Activated T-helper 1 cell treated with anti-CD3 and anti-CD28 coated beads, Interleukin-12 subunit alpha, Interleukin-12 subunit beta, Interleukin-2, Interleukin-4 antibody, amounts not matched to agents 30 ng/mL and 10 ng/mL and 1 ng/mL, durations not matched to agents 14 hours and 24 hours and 36 hours (primary cell): ENCODE measurements at places on chromosomes 11 and 22. TPM values are rescaled to one million over a fixed set of nuclear protein-coding genes. Genes with fewer than 3 reads are reported as not detected.

DNA sequence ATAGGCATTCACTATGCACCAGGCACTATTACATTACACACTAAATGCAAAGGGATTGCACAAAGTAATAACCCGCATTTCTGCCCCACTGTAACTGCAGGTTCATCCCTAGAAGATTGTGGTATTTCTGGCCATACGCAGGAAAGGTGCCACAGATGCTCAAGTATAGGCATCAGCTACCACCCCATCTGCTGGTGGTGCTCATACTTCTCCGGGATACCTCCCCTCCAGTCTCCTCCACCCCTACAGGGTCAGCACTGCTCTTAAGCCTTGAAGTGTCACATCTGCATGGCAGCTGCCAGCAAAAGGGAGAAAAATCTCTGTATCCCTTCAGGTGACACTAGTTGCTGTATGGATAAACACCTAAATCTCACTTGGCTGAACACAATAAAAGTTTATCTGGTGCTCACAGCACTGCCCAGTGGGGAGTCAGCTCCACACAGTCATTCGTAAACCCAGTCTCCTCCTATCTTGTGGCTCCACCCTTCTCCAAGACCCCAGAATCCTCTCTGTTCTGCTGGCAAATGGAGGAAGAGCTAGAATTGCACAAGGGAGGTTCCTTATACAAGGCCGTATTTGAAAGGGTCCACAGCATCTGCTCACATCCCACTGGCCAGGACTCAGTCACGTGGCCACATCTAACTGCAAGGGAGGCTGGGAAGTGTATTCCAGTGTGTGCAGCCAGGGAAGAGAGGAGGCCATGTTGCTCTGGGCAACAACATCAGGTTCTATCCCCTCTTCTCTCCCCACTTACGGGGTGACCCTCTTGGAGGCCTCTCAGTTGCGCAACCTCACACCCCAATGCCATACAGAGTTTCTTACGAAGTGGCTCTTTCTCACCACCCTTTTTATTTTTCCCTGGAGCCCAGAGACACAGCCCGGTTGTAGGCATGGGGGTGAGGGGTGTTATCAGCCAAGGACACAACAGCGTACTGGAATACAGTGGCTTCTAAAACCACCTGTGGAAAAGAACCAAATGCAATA is 114.7 kb downstream of the BUD13 start:
- no peaks in the 10 kb centered on the region for H3K4me1 ChIP-seq
- H3K4me3 ChIP-seq, result no peak overlapping the region

Gene CPT1A
- total RNA-seq, result 22.0 and 22.6 TPM in 2 replicates

DNA sequence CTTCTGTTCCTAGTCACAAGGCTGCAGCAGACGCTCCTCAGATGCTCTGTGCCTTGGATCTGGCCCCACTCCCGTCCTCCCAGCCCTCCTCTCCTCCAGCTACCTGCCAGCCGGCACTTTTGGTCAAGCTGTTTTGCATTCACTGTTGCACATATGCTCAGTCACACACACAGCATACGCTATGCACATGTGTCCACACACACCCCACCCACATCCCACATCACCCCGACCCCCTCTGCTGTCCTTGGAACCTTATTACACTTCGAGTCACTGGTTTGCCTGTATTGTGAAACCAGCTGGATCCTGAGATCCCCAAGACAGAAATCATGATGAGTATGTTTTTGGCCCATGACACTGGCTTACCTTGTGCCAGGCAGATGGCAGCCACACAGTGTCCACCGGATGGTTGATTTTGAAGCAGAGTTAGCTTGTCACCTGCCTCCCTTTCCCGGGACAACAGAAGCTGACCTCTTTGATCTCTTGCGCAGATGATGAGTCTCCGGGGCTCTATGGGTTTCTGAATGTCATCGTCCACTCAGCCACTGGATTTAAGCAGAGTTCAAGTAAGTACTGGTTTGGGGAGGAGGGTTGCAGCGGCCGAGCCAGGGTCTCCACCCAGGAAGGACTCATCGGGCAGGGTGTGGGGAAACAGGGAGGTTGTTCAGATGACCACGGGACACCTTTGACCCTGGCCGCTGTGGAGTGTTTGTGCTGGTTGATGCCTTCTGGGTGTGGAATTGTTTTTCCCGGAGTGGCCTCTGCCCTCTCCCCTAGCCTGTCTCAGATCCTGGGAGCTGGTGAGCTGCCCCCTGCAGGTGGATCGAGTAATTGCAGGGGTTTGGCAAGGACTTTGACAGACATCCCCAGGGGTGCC is 109.8 kb downstream of the BCR start:
- H3K4me1 ChIP-seq, result no peaks in the 10 kb centered on the region
- H3K27me3 ChIP-seq, result no peaks in the 10 kb centered on the region
- no peak overlapping the region for H3K4me3 ChIP-seq
- peak; percentile 34 for DNase-seq
- H3K27ac ChIP-seq, result no peak overlapping the region

- H3K4me1 ChIP-seq, result peaks cover 47% of the 10 kb centered on the region
- DNase-seq, result no peak
- H3K36me3 ChIP-seq, result peaks cover 4% of the 10 kb centered on the region
Measured at GRCh38 chr22:40204321-40205116, 26.8 kb downstream of the TNRC6B start.

Gene KLHL35
- 2.5 and 2.8 TPM in 2 replicates for total RNA-seq

DNA sequence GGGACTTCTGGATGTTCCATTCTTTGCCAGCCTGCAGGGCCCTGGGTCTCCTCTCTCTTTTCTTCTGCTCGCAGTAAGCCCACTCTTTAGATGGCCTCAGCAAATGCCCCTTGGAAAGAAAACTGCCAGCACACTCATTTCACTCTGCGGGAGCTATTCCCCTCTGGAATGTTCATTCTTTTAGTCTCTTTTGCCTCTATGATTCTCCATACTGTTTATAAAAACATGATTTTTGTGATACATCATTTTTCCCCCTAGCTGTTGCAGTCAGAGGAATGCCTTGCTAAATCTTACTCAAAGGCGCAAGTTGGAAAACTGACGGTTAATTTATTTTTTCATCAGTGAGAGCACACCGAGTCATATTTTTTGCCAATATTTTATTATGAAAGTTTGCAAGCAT is 184.9 kb downstream of the SNX19 start:
- no peak overlapping the region for H3K4me3 ChIP-seq
- H3K27me3 ChIP-seq, result no peaks in the 10 kb centered on the region
- no peak overlapping the region for H3K27ac ChIP-seq
- H3K4me1 ChIP-seq, result peaks cover 10% of the 10 kb centered on the region
- H3K36me3 ChIP-seq, result no peaks in the 10 kb centered on the region

Gene OR6A2
- 0.31 and 0.47 TPM in 2 replicates for total RNA-seq

GRCh38 chr22:23276656-23277582 is 96.6 kb downstream of the BCR start:
- DNase-seq, result no peak
- H3K4me3 ChIP-seq, result no peak overlapping the region
- H3K36me3 ChIP-seq, result peaks cover 10% of the 10 kb centered on the region

DNA sequence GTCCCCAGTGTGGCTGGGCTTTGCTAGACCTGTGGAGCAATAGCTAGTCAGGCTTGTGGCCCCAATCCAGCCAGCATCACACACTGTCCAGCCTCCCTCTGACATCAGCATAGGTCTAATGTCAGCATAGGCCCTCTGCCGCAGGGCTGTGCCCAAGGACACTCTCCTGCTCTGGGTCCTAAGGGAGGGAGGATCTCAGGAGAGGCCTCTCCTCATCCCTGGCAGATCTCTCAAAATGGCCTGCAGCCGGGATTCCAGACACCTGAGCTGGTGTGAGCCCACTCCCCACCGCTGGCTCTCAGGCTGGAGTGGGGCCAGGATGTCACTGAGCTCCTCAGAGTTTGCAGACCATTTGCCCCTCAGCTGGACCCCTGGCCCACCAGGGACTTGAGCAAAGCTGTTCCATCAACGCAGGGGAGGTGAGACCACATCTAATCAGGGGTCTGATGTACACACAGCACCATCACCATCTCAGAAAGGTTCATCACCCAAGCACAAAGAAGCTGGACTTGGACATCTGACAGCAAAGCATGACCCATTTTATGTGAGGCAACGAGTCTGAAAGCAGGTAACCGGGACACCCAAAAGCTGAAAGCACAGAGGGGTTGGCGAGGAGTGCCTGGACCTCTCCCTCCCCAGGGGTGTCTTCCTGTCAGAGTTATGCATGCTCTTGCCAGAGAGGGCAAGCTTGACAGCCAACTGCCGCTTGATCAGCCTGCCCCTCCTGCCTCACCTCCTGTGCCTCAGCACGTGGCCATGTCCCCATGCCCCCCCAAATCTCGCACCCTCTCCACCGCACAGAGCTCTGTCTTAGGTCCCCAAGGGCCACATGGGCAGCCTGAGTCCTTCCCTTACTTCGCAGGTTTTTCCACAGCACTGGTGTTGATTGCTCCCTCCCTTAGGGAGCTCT is 69.7 kb upstream of the SEPTIN5 start:
- peaks cover 4% of the 10 kb centered on the region for H3K27me3 ChIP-seq
- H3K4me1 ChIP-seq, result no peaks in the 10 kb centered on the region
- H3K36me3 ChIP-seq, result no peaks in the 10 kb centered on the region
- H3K27ac ChIP-seq, result no peak overlapping the region
